A549 treated with Hydrocortisone at 1 μM for 4 hours (cell line): ENCODE measurements at places on chromosomes 16 and 17. TPM values are rescaled to one million over a fixed set of nuclear protein-coding genes. Genes with fewer than 3 reads are reported as not detected.

SLFN14 gene
- not detected in 5 replicates for total RNA-seq

TOM1L1 gene
- 36.0 to 45.4 TPM (median 36.5 TPM) in 5 replicates for total RNA-seq

PRAC2 gene
- total RNA-seq, result not detected in 5 replicates

SLC52A1 gene
- total RNA-seq, result 0.54 to 1.2 TPM (median 0.73 TPM) in 5 replicates

UBE2Z gene
- 116 to 145 TPM (median 123 TPM) in 5 replicates for total RNA-seq

OR1F1 gene
- 0.15 to 0.44 TPM (median 0.31 TPM) in 5 replicates for total RNA-seq

FAM117A gene
- 1.2 to 1.7 TPM (median 1.5 TPM) in 5 replicates for total RNA-seq

DNAAF8 gene
- 0.95 to 2.2 TPM (median 1.2 TPM) in 5 replicates for total RNA-seq

PSMD11 gene
- 170 to 224 TPM (median 192 TPM) in 5 replicates for total RNA-seq

INCA1 gene
- 1.1 to 2.0 TPM (median 1.8 TPM) in 5 replicates for total RNA-seq

AATK gene
- 0.29 to 0.64 TPM (median 0.50 TPM) in 5 replicates for total RNA-seq

ARL5C gene
- not detected in 5 replicates for total RNA-seq

CFAP97D1 gene
- total RNA-seq, result 0.02 to 0.03 TPM (median 0.03 TPM) in 3 of 5 replicates, not detected in the others

RNF157 gene
- 8.2 to 11.2 TPM (median 10.6 TPM) in 5 replicates for total RNA-seq
